AG09319 (cell line): ENCODE measurements at places on chromosomes 11 and 22.

- no peak for DNase-seq
These were observed 390.0 kb downstream of the TENM4 start for GRCh38 chr11:79050786-79051185.

GRCh38 chr11:17506942-17507341, 30.3 kb upstream of the ABCC8 start:
- DNase-seq: no peak

- no peak for DNase-seq
These were observed 203.4 kb downstream of the KIF18A start for GRCh38 chr11:27904358-27905055.

- DNase-seq: no peak
These were observed 54.1 kb downstream of the CEP164 start for GRCh38 chr11:117381481-117382387.

DNA sequence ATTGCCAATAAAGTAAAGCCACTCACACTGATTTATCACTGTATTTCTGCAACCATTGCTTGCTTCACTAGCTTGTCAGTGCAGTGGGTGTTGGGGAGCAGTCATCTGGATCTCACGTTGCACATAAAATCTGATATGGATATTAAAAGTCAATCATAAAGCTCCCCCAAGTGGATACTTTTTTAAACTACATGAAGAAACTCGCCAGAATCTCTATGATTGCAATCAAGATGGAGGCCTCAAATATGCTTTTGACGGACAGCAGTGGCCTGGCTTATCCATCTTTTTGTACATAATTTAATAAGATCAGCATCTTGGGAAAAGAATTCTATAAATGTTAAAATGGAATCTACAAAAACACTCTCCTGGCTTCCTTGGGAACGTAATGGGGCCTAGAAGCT, 137.7 kb downstream of the WT1 start:
- no peak for DNase-seq

DNA sequence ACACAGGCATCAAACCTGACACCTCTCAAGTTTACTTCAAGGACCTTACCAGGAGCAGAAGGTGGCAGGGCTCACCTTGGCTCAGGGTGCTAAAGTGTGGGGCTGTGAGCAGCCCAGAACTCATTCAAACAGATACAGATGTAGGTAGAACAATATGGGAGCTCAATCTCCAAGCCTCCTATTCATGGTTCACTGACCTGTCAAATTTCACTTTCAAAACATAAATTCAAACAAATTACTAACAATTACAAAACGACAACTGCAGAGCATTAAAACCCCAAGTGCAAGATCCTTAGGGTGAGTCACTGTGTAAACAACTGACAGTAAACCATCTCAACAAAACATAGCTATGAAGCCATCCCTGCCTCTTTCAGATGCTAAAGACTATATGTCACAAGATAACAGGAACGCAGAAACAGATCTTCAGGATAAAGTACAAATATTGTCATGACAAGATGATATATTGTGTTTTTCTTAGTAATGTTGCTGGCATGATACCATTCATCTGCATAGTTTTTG, 303.5 kb upstream of the ANO3 start:
- DNase-seq: peak; percentile 8

DNA sequence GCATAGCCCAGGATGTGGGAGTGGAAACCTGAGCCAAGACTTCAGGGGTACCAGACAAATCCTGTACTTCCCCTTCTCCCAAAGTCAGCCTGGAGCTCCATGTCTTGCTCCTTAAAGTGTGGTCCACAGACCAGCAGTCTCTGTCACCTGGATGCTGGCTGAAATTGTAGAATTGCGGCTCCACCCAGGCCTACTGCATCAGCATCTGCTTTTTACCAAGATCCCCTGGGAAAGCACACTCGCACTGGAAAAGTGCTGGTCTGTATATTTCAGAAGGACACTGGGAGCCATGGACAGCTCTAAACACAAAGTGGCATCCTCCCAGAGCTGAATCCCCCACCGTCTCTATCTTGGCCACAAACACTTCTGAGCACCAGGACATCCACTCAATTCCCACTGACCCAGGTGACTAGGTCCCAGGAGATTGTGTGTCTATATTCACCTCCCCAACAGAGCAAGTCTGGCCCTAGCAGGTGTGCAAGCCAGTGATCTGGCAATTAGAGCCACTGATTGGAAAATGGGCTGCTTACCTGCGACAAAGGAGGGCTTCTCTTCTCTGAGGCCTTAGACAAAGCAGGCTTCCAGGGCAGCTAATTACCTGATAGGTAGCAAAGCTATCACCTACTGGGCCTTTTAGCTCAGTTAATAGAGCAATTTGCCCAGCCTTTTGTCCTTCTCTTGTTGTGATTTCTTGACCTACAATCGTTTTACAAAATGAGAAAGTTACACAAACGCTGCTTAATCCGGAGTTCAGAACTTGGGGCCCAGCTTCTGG, 443.3 kb downstream of the MN1 start:
- no peak for DNase-seq

GRCh38 chr11:62552485-62553079, 6.0 kb upstream of the AHNAK start:
- no peak for DNase-seq

- no peak for DNase-seq
These were observed 59.8 kb upstream of the CD82 start for GRCh38 chr11:44505581-44506054.

DNA sequence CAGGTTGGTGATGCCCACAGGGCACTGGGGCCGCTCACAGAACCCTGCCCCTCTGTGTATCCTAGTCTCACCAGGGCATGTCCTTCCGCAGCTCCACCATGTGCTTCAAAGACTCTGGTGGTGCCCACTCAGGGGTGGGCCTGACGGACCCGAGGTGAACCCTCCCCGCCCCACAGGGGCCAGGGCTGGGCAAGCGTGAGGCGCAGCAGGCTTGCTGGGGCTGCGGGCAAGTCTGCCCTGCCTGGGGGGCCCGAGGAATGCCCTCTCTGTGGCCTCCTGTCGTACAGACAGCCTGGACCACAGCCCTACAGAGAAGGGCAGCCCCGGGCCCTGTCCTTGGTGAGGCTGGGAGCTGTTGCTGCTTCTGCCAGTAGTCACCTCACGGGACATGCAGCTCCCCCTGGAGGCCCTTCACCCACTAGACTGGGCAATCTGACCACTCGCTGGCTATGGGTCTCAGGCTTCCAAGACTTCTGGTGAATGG, 40.2 kb downstream of the TBX1 start:
- DNase-seq: no peak

GRCh38 chr11:69114362-69114761, 41.4 kb upstream of the SMIM38 start:
- no peak for DNase-seq

- peak; percentile 71 for DNase-seq
These were observed 142.7 kb upstream of the CTSC start for GRCh38 chr11:88480223-88480622.

DNA sequence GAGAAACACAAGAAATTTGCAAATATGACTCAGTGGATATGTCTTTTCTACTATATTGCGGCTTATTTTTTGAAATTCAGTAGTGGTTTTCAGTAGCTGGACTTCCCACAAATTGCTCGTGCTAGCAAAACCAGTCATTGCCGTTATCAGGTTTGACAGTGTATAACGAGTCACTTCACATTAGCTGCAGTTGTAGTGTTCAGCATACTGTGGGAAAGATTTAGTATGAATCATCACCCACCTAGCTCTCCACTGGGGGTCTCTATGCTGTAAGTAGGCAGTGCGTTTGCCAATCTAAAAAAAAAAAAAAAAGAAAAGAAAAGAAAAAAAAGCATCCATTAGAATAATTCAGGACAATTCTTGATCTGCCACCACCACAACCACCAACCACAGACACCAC, 1318.9 kb downstream of the LRRC4C start:
- no peak for DNase-seq

GRCh38 chr11:35178873-35179272, 39.9 kb downstream of the CD44 start:
- no peak for DNase-seq

DNA sequence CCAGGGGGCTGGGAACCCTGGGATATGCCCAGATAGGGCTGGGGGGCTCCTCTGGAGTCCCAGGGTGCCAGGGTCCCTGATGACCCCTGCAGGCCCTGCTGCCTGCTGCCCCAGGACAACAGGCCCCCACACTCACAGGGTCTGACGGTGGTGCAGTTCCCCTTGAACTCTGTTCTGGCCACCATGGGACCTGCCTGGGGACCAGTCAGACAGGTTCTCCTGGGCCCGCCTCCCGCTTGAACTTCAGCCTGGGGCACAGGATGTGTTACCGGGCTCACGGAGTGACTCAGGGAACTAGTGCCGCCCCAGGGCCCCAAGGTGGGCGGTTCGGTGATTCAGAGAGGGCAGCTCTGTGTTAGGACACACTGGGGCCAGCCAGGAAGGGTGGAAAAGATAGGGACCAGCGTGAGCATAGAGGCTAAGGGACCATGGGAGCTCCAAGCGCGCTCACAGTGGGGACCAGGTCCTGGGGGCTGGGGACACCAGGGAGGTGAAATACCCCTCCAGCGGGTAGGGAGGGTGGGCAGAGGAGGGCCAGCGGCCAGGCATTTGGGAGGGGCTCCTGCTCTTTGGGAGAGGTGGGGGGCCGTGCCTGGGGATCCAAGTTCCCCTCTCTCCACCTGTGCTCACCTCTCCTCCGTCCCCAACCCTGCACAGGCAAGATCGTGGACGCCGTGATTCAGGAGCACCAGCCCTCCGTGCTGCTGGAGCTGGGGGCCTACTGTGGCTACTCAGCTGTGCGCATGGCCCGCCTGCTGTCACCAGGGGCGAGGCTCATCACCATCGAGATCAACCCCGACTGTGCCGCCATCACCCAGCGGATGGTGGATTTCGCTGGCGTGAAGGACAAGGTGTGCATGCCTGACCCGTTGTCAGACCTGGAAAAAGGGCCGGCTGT, 21.5 kb upstream of the TXNRD2 start:
- no peak for DNase-seq

DNA sequence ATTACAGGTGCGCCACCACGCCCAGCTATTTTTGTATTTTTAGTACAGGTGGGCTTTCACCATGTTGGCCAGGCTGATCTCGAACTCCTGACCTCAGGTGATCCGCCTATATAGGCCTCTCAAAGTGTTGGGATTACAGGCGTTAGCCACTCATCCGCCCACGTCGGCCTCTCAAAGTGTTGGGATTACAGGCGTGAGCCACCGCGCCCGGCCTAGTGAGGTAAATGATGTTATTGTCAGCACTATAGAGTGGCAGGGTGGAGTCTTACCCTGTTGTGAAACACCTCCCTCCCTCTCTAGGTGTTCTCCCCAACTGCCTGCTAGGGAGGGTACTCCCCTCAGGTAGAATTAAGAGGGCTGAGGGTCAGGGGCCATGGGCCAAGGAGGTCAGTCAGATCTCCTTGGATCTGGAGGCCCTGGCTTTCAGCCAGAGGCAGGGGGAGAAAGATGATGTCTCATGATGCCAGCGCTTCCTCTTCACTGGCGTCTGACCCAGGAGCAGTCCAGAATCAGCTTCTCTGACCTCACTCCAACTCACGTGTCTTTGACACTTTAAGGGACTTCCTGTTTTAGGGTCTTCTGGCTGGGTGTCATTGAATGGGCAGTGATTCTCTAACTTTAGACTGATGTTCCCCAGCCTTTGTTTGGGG, 2.0 kb downstream of the GGA1 start:
- DNase-seq: no peak

- no peak for DNase-seq
These were observed 75.2 kb downstream of the ZNRF3 start for GRCh38 chr22:28958611-28959010.

DNA sequence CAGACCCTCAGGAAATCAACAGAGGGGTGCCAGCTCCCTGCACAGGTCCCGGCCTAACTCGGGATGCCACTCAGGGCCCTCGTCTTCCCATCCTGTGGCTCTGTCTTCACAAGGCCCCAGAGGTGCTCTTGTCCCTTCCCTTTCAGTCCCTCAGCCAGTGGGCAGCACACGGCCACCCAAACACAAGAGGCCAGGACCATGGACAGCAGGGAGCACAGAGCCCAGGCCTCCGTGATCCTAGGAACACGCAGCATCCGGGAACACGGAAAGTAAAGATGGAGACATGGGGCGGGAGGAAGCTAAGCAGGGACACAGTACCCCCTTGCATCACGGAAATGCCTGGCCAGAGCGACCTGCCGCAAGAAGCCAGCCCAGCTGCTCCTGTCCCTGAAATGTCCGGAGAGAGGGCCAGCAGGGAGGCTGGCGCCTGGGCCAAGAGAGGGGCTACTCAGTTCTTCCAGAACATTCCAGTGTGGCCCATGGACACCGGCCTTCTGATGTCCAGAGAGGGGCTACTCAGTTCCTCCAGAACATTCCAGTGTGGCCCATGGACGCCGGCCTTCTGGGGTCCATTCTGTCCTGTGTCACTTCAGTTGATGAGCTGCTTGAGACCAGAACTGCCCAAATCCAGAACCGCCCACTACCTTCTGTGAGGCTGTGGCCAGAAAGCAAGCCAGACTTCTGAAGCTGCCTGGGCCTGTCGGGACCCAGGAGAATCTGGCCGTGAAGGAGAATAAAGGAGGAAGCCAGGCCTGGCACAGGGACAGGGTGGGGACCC, 274.0 kb downstream of the BRD1 start:
- DNase-seq: no peak

- DNase-seq: no peak
These were observed 343.2 kb downstream of the AASDHPPT start for GRCh38 chr11:106420686-106421085.

GRCh38 chr22:20899827-20900423, 17.3 kb upstream of the CRKL start:
- DNase-seq: no peak

DNA sequence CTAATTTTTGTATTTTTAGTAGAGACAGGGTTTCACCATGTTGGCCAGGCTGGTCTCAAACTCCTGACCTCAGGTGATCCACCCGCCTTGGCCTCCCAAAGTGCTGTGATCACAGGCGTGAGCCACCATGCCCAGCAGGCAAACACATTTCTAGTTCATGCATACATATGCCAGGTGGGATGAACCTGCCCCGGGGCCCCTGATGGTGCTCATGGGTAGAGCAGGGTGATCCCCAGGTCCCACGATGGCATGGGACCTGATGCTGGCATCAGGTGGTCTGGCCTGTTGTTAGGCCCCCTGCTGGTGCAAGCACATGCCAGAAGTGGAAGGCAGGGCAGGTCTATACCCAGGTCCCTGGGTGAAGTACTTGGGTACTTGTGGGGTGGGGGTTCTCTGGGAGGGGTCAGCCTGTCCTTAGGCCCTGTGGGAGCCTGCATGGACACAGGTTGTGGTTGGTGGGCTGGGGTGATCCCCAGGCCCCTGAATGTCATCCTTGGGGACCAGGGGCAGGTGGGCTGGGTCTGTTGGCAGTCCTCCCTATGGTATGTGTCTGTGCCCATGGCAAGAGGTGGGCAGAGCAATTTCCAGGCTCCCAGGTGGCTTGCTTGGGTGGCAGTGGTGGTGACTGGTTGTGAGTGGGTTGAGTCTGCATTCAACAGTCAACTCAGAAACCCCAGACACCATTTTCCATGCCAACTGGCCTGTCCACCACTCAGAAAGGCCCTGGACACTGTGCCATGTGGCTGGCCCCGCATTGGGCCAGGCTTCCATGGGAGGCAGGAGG, 9.6 kb upstream of the RGL4 start:
- DNase-seq: no peak

DNA sequence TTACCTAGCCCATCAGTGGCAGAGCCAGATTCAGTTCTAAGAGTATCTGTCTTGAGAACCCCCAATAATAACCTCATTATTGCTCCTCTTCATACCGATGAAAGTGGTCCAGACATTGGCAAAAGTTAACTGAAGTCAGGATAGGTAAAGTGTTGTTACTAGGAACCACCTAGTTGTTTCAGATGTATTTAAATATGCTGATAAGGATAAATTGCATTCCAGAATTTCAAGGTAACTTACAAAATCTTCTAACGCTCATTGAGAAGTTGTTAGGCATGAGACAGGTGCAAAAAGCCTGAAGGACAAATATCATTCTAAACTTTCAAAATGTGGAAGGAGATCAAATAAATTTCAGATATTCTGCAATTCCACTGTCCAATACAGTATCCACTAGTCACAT, 27.8 kb downstream of the VWA5A start:
- DNase-seq: no peak
